ENCODE measurements at places on chromosomes 6 and 20.

DNA sequence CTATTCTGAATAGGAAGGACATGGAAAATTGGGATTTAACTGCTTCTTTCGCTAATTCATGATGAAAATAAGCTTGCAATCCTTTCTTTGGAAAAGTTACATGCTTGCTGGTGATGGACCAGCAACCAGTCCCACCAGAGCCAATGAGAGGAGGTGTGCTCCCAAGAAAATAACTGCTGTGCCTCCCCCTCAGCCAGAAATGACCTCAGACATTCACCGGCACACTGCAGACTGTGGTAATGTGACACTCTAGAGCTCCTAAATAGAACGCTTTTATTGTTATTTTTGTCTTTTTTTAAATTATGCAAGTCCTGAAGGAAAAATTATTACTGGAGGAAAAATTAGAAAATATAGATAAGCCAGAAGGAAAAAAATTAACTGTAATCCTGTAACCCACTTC lies 2.6 kb downstream of the PYGB start:
- no peak for DNase-seq

DNA sequence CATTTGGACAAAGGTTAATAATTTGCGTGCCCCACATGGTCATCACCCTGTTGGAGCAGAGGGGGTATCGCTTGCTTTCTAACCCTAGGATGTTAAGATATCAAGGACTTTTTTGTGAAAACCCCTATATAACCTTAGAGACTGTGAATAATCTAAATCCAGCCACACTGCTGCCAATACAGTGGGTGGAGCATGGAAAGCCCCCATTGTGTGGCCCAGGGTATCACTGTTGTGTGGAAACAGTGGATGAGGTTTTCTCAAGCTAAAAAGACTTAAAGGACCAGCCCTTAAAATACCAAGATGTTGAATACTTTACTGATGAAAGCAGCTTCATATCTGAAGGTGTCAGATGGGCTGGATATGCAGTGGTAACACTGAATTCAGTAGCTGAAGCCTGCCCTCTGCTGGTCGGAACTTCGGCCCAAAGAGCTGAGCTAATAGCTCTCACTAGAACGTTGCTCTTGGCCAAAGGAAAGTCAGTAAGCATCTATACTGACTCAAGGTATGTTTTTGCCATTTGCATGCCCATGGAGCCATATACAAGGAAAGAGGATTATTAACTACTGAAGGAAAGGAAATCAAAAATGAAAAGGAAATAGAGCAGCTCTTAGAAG lies 695.2 kb downstream of the PHF3 start:
- no peak for DNase-seq

GRCh38 chr6:54156650-54157250 lies 45.5 kb downstream of the MLIP start:
- DNase-seq = no peak

- DNase-seq = no peak
Measured at GRCh38 chr6:54130179-54130578, 18.9 kb downstream of the MLIP start.

DNA sequence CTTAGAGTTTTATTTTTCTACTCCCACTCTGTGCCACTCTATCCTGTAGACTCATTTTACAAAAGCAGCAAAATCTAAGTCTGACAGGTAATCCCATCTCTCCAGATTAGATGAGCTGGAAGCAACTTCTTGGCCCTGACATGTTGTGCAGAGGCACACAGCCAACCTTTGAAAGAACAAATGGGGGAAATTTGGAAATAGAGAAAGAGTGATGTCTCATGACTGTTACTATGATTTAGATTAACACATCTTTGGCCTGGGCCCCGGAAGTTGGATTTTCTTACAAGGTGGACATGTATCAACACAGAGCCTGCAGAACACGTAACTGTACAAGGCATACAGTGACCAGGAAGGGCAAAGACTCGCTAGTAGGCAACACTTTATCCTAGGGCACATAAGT lies 227.7 kb downstream of the MYLK4 start:
- DNase-seq = no peak
